ENCODE measurements at places on chromosomes 3 and 15. TPM values are rescaled to one million over a fixed set of nuclear protein-coding genes. Genes with fewer than 3 reads are reported as not detected.
A peak's percentile ranks its signal among the peaks of the same experiment; 100 is the strongest.

- DNase-seq, result no peak
Measured at GRCh38 chr3:82178291-82178690, 416.8 kb upstream of the GBE1 start.

DNA sequence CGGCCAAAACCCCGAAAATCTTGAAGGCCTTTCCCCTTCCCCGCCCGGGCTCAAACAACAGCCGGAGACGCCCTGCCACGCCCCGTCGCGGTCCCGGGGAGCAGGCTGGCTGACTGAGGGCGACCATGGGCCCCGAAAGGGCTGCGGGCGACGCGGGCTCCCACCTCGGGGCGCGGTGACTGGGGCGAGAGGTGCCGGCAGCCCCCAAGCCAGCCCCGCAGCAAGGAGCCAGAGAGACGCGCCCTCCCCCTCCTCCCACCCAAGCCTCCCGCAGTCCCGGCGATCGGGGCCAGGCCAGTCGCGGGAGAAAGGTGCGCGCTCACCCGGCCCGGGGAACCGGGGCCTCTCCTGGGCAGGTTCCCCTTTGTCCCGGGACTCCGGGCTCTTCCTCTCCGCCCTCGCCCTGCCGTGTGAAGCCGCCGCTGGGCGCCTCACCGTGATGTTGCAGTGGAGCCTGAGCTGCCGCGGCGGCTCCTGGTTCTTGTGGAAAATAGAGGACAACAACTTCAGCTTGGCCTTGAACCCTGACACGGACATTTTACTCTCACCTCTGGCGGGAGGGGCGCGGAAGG, 30.6 kb upstream of the ZSCAN2 start:
- no peak for DNase-seq

- DNase-seq, result no peak
Measured at GRCh38 chr3:22907161-22907780, 295.9 kb upstream of the UBE2E2 start.

- no peak for DNase-seq
Measured at GRCh38 chr3:123092243-123092642, 25.4 kb downstream of the PDIA5 start.

DNA sequence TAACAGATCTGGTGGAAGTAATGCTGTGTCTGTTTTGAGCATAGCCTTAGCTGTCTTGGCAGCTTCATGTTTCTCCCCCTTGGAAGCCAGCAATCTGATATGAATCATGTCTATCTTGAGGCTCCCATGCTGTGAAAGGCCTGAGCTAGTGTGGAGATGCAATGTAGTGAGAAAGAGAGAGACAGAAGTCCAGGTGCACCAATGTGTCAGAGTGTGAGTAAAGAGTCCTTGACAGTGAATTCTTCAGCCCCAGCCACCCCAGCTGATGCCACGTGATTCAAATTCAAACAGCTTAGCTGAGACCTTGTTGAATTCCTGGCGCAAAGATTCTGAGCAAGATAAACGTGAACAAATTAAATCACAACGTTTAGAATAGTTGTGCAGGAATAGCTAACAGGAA, 704.2 kb downstream of the EDEM1 start:
- DNase-seq, result no peak

- DNase-seq, result no peak
Measured at GRCh38 chr3:62577153-62577552, 203.8 kb upstream of the FEZF2 start.

DNA sequence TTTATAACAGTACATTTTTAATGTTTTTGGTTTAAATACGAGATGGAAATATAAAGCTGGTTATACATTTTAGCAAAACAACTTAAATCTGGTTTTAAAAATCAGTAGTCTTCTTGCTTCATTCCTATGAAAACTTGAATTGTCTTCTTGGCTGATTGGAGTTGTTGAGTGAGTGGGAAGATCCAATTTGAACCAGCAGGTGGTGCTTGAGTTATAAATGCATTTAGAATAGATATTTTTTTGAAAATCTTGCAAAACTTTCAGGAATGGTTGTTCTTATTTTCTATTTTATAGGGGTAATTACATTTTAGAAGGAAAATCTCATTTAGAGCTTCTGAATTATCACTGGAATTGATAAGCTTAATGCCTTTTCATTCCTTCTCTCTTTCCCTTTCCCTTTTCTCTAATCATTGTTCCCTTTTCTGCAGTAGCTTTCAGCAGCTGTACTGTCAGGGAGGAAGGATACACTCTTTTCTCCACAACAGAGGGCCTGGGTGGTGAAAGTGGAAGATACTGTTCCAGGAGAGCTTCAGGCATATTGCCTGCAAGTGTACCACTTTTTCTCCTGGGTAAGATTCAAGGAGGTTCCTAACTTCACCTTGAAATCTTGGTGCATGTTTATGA, 335.6 kb downstream of the NLGN1 start:
- DNase-seq, result no peak

GRCh38 chr15:41811432-41812195, 16.3 kb upstream of the JMJD7 start:
- DNase-seq, result peak; percentile 69

GRCh38 chr3:101643861-101644613, 32.9 kb downstream of the ZBTB11 start:
- DNase-seq, result no peak

GRCh38 chr3:46129588-46130272, 78.4 kb downstream of the CCR1 start:
- no peak for DNase-seq

DNA sequence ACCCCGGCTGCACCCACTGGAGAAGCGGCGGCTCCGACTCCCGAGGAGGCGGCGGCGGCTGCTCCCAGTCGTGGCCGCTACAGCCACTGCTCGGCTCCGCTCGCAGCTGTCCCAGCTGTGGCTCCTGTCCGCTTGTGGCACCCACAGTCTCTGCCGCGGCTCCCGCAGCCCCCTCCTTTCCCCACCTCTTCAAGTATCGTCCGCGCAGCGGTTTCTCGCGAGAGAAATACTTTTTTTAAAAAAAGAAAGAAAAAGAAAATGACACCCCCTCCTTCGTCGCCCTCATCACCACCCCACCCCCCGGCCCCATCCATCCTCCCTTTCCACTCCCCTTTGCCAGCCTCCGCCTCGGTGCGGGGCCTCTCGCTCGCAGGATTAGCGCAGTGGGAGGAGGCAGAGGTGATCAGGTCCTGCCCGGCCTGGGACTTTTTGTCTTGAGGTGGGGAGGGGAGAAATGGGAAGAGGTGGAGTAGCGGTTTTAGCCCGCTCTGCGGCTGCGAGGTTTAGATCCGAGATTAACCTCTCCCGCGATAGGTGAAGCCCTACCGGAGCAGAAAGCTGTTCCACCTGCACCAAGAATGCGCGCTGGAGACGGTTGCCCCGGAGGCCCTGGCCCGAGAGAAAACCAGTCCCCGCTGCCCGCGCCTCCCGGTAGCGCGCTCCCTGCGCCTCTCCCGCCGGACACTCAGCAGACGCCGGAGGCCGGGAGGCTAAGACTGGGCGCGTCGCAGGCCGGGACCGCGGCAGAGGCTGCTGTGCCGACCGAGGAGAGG, at the start of gene FBN1:
Gene FBN1, minus strand, starts transcription at position 152 of the 773 bp plus-strand sequence. CDS start 940 bp downstream, outside the sequence.
- peak; percentile 4 for DNase-seq

- no peak for DNase-seq
Measured at GRCh38 chr15:54227569-54227968, 249.3 kb downstream of the UNC13C start.

- no peak for DNase-seq
Measured at GRCh38 chr3:161567577-161568361, 71.2 kb downstream of the OTOL1 start.

GRCh38 chr3:59660376-59660775, 610.6 kb upstream of the CFAP20DC start:
- DNase-seq, result no peak

- DNase-seq, result peak; percentile 56
Measured at GRCh38 chr15:43775411-43775965, 1.3 kb downstream of the ELL3 start.

- no peak for DNase-seq
Measured at GRCh38 chr3:4398941-4399245, 68.2 kb downstream of the SUMF1 start.

DNA sequence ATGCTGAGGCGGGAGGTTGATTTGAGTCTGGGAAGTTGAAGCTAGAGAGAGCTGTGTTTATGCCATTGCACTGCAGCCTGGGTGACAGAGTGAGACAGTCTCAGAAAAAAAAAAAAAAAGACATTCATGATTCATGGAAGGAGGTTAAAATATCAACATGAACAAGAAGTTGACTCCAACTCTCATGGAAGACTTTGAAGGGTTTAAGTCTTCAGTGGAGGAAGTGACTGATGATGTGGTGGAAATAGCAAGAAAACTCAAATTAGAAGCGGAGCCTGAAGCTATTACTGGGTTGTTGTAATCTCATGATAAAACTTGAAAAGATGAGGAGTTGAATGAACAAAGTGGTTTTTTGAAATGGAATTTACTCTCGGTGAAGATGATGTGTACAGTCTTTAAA, 491.8 kb downstream of the SQOR start:
- no peak for DNase-seq

GRCh38 chr3:17431004-17431403, 311.4 kb downstream of the TBC1D5 start:
- peak; percentile 32 for DNase-seq

- no peak for DNase-seq
Measured at GRCh38 chr15:77625376-77625775, 7.3 kb downstream of the LINGO1 start.

The CKMT1B gene
- total RNA-seq, result 2.4 TPM

The ZKSCAN7 gene
- total RNA-seq, result 2.5 TPM

The PCNP gene
- 97.0 TPM for total RNA-seq

The SLC12A8 gene
- 9.3 TPM for total RNA-seq

The ANKDD1A gene
- total RNA-seq, result 1.7 TPM

The CNTN3 gene
- total RNA-seq, result 0.84 TPM

The DPPA2 gene
- not detected for total RNA-seq

The PLA2G4E gene
- not detected for total RNA-seq

All from NCI-H460 (cell line).